Brain (organoid and tissue), 16 donors: ENCODE measurements at places on chromosomes 6 and 20.

- DNase-seq = peak; percentile 97
Measured at GRCh38 chr6:53547811-53548496, 3.1 kb upstream of the GCLC start.

DNA sequence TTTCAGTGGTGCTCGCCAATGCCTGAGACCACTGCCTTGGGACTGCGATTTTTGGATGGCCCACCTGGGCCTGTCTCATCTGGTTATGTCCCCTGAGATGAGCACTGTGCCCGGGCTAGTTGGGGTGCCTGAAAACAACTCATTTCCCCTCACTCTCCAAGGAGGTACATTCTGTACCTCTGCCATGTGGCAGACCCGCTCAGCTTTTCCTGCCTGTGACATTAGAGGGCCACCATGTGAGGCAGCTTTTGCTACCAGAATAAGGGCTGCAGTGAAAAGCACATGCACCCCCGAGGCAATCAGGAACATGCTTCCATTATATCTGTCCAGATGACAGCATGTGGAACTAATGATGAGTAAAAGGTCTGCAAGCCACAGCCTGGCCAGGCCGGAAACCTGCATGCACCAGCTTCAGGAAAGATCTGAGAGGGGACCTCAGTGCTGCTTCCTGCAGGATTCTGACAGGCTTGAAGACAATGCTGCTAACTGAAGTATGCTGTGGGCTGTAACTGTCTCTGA lies 11.3 kb upstream of the SRSF6 start:
- DNase-seq = no peak

DNA sequence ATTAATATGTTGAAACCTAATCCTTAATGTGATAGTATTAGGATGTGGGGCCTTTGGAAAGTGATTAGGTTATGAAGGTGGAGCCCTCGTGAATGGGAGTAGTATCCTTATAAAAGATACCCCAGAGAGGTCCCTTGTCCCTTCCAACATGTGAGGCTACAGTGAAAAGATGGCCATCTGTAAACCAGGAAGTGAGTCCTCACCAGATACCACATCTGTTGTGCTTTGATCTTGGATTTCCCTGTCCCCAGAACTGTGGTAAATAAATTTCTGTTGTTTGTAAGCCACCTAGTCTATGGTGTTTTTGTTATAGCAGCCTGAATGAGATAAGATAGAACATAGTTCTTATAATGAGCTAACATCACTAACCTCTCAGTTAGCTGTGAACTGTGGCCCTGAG lies 16.6 kb upstream of the CALHM6 start:
- no peak for DNase-seq

- no peak for DNase-seq
Measured at GRCh38 chr6:116945809-116946208, 68.8 kb downstream of the RFX6 start.

DNA sequence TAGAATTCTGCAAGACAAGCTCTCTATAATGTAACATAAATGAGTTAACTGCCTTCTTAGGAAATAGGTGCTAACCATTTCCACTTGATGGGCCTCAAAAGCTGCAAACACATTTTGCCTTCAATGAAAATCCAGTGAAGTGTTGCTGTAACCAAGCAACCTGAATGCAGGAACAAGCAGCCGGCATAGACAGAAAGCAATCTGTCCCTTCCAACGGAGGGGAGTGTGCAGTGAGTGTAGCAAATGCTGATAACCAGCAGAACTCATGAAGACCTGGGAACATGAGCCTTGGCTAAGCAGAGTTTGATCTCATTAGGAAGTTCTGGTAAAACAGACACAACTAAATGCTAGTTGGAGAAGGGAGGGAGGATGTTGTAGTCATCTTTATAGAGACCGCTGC lies 697.8 kb downstream of the KIF16B start:
- peak; percentile 84 for DNase-seq

- no peak for DNase-seq
Measured at GRCh38 chr6:121879149-121879548, 443.7 kb downstream of the GJA1 start.

- DNase-seq = no peak
Measured at GRCh38 chr6:154921482-154921881, 73.6 kb upstream of the TIAM2 start.

DNA sequence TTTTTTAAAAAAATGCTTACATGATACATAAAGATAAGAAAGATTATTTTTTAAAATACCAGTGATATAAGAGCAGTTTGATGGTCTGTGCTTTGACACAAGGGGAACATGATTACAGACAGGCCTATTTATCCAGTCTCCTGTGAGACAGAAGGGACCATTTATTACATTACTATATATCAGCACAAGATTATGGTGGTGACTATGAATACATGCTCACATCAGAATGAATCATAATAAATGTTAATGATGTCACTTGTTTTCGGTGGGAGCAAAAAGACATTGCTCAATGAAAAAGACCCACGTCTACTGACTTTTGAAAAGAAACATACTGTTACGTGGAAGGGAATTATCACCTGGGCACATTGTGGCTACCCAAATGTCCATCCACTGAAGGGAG lies 455.1 kb downstream of the CDC5L start:
- no peak for DNase-seq

DNA sequence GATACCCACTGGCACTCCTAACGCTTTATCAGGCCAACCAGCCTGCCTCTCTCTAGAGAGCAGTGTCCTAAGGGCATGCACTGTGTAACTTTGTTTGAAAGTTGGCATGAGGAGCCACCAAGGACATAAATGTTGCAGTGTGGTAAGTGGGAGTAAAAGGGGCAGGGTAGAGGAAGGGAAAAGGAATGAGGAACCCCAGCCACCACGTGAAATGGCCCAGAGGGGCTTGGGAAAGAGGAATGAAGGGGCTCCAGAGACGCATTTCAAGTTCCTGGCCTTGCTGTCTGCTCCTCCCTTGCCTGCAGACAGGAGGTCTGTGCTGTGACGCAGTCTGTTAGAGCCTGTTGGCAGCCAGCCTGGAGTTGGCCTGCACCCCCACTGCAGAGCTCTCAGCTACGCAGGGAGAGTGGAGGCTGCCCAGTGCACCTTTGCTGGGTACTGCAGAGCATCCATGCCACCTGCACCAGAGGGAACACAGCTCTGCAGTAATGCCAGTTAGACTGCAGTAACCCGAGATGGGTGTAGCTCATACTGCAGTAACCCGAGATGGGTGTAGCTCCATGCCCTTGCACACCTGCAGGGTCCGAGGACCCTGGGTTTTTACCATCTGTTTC lies 86.8 kb upstream of the SNAP25 start:
- peak; percentile 78 for DNase-seq

DNA sequence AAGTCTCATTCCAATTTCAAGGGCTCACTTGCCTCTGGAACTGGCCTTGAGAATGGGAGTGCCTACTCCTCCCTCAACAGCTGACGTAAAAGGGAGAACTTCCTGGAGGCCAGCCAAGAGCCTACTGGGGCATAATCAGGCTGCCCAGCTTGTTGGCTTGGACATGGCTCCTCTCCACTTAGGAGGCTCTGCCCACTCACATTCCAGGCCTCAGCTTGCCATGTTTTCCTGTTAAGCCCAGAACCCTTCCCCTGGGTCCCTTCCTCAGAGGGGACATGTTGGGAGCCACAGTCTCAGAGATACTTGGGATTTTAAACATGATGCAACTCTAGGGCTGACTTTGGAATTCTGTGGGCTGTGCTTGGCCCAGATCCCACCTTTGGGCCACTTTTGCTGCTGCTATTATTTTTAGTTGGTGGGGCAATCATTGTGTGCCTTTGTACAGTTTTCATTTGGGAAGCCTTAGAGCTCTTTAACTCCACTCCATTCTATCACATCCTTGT lies 31.5 kb upstream of the ADTRP start:
- peak; percentile 68 for DNase-seq

DNA sequence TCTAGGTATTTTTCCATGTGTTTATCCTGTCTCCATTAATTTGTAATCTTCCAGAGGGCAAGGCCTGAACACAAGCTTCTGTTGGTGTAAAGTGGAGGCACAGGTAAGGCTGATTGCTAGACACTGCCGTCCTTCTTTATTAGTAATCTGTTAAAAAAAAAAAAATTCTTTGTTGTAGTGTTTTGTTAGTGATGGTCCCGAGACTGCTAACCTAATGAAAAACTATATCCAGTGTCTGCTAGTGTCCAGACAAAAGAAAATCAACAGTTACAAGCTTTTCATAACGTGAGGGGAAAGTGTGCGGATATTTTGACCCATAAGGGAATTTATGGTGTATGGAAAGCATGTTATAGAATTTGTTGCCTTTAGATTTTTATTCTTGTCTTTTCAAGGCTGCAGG lies 4.2 kb upstream of the HIVEP1 start:
- no peak for DNase-seq

DNA sequence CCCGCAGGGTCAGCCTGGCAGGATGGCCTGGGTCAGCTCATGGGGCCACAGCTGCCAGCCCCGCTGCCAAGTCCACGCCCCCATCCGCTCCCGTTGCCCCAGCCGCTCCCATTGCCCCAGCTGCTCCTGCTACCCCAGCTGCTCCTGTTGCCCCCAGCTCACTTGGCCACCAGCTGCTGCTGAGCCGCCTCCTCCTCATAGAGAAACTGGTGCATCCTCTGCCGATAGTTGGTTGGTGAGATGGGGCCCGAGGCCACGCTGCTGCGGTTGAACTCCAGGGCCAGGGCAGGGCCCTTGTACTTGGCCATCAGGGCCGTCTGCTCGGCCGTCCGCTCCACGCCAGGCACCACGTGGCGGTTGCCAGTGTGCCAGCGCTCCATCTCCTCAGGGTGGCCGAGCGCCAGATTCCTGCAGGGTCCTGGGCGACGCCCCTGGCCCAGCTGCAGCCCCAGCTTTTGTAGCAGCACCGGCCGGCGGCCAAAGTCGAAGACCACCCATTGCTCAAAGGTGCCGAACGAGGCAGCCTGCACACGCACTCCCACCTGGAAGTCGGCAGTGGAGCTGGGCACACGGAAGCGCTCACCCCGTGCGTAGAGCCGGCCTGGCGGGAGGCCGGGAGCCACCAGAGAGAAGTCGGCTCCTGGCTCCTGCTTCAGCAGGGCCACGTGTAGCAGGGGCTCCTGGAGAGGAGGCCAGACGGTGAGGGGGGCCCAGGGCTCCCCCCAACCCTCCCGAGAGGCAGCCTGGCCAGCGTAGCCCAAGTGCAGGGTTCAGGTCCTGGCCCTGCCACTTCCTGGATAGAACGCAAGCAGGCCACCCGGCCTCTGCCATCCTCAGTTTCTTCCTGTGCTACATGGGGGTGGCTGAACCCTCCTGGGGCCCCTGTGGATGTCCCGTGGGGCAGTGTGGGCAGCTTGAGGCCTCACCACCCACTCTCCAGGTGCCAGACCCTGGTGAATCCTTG lies 4.8 kb downstream of the HELZ2 start:
- DNase-seq = peak; percentile 32

DNA sequence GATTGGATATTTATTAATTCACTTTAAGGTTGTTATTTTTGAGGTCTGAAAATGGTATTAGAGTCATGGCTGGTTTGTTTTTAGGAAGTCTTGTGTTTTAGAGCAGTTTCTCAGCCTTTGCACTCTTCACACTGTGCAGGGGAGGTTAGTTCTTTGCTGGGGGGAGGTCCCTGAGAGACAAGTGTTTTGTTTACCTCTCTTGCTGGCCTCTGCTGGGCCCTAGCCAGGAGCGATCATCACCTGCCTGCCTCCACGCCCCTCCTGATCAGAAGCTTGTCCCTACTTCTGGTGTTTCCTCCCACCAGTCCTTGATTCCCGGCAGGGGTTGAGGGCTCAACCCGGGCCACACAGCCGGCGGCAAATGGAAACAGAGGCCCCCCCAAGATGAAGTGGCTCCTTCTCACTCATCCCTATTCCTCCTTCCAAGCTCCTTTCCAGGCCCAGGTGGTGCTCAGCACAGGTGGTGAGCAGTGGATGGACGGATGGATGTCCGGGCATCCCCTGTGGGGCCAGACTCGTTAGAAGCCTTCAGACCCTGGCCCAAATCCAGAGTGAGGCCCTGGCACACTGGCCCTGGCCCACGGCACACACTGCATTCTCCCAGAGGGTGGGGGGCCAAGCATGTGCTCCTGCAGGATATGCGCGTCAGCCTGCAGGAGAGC lies 51.3 kb downstream of the GRM4 start:
- DNase-seq = no peak

GRCh38 chr20:41047279-41047974 lies 18.8 kb downstream of the TOP1 start:
- no peak for DNase-seq

DNA sequence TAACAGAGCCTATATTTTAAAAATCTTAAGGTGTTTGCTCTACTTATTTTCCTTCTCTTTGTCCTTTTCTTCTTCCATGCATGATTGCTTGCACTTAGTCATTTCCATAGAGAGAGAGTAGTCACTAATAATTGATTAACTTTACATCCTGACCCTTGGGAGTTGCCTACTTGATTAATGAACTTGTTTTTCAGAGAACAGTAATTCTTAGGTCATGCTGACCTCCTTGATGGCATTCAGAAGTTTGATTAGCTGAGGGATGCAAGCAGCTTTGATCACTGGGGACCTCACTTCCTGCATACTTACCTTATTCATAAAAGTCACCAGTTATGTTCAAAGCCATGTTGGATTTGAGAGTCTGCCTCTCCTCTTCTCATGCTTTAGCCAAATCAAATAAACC lies 715.6 kb upstream of the ID4 start:
- DNase-seq = no peak

DNA sequence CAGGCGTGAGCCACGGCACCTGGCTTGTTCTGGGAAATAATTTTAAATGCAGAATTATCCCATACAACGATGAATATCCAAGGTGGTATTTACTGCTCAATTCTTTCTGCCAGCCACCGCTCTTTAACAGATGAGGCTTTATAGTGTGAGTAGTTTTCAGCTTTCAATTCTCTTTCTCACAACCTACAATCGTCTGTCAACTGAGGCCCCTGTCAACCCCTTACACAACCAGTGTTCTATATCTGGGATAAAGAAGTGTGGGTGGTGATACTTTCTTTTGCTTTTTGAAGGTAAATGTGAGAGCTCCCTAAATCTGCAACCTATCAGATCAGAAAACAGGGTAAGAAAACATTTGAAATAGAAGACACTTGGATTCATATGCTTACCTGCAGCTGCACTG lies 22.5 kb downstream of the STAU1 start:
- no peak for DNase-seq

GRCh38 chr6:143941852-143942627 lies 66.0 kb downstream of the PLAGL1 start:
- DNase-seq = peak; percentile 64

DNA sequence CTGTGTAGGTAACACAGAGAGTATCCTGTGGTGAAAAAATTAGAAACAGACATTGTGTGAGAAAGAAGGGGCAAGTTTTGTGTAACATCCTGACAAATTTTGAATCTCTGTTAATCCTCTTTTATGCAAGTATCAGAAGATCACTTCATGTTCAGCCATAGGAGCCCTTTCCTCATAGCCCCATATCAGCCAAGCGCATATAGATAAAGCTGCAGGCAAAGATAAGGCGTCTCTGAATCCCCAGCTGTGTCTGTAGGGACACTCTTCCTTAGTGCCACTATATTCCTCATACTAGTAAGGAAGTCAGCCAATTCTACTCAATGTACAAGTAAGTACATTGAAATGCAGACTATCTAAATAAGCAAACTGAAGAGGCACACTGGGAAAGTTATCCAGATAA lies 22.3 kb downstream of the HTR1E start:
- DNase-seq = no peak

- DNase-seq = no peak
Measured at GRCh38 chr6:13600036-13600435, 15.1 kb upstream of the NOL7 start.

GRCh38 chr6:125057392-125058246 lies 95.4 kb downstream of the RNF217 start:
- DNase-seq = no peak
